Neural progenitor cell (in vitro differentiated cells): ENCODE measurements at places on chromosomes 16 and 17. TPM values are rescaled to one million over a fixed set of nuclear protein-coding genes. Genes with fewer than 3 reads are reported as not detected.
A peak's percentile ranks its signal among the peaks of the same experiment; 100 is the strongest.

Gene CXCL16
- total RNA-seq = 0.21 and 0.43 TPM in 2 replicates

Gene KRTAP17-1
- total RNA-seq = not detected in 2 replicates

Gene KRT28
- total RNA-seq = not detected in 2 replicates

Gene CYB561
- 4.2 and 7.7 TPM in 2 replicates for total RNA-seq

Gene NPIPB9
- total RNA-seq = 2.8 TPM in 1 of 2 replicates, not detected in the other

Gene CLDN7
- 0.32 and 1.3 TPM in 2 replicates for total RNA-seq

Gene NPIPB5
- 94.9 and 96.1 TPM in 2 replicates for total RNA-seq

Gene SECTM1
- 0.12 TPM in 1 of 2 replicates, not detected in the other for total RNA-seq

Gene SCN4A
- total RNA-seq = 1.8 and 4.2 TPM in 2 replicates

GRCh38 chr17:47636273-47637030 lies 13.3 kb upstream of the KPNB1 start:
- no peak overlapping the region for H3K27ac ChIP-seq
- H3K27me3 ChIP-seq = no peaks in the 10 kb centered on the region
- no peak overlapping the region for H3K4me3 ChIP-seq
- DNase-seq = no peak
- no peaks in the 10 kb centered on the region for H3K4me1 ChIP-seq

- peaks cover 18% of the 10 kb centered on the region for H3K4me1 ChIP-seq
- no peak overlapping the region for H3K4me3 ChIP-seq
Observed at GRCh38 chr17:39099663-39100286, 51.7 kb downstream of the PLXDC1 start.

- H3K27me3 ChIP-seq = peaks cover 3% of the 10 kb centered on the region
- H3K4me1 ChIP-seq = no peaks in the 10 kb centered on the region
- peak; percentile 89 for DNase-seq
Observed at GRCh38 chr17:44331249-44331760, 6.7 kb upstream of the SLC25A39 start.

DNA sequence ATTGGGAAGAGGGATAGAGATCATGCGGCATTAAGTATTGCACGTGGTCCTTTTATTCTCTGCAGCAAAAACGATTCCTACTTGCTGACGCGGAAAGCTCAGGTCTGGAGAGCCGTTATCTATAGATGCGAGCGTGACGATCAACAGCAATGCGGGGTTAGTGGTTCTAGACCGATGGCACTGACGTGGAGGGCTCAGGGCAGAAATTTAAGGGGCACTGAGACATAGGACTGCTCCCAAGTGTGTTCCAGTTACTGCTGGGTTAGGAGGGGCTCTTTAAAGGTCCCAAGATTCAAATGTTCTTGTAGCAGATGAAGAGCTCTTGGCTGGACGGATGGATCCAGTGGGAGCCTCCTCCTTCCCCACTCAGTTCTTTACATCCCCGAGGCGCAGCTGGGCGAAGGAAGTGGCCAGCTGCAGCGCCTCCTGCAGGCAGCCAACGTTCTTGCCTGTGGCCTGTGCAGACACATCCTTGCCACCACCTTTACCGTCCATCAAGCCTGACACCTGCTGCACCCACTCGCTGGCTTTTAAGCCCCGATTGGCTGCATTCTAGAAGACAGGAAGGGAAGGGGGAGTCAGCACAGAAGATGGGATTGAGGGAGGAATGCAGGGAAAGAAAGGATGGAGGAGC lies 732 bp upstream of the EXOSC6 start:
- no peaks in the 10 kb centered on the region for H3K36me3 ChIP-seq
- H3K27ac ChIP-seq = no peak overlapping the region
- H3K27me3 ChIP-seq = no peaks in the 10 kb centered on the region

DNA sequence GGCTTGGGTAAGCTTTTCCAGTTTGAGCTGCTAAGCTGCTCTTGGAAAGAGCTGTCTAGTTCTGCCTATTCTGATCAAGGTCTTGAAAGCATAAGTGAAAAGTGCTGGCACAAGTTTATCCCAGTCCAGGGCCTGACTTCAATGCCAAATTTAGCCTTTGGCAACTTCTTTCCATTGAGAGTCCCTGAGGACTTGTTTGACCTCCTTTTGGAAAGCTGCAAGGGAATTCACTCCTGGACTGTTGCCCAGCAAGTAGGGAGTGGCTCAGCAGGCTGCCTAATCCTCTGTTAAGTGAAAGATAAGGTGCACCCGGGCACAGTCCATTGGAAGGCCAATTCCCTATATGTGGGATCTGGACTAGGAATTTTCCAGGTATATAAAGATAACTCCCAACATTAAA lies 16.0 kb upstream of the TANC2 start:
- no peak for DNase-seq
- H3K4me1 ChIP-seq = no peaks in the 10 kb centered on the region
- H3K36me3 ChIP-seq = no peaks in the 10 kb centered on the region

DNA sequence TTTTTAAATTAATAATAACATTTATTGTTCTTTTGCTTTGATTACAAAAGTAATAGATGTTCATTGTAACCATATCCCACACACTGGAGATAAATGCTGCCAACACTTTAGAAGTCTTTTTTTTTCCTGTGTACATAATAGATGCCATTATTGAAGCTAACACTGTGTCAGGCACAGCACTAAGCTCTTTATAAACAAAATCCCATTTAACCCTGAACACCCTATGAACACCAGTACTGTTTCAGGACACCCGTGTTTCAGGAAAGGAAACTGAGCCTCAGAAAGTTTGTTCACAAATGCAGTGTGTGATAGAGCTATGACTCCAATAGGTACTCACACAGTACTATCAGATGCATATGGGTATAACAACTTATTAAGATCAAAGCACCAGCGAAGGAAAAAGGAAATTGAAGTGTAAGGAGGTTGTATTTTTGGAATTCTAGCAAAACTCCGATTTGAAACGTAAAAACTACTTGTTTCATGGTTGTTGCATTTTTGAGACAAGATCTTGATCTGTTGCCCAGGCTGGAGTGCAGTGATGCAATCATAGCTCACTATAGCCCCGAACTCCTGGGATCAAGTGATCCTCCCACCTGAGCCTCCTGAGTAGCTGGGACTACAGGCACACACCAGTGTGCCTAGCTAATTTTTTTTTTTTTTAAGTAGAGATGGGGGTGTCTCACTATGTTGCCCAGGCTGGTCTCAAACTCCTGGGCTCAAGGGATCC lies 2.0 kb upstream of the KIFC3 start:
- peaks cover 18% of the 10 kb centered on the region for H3K4me1 ChIP-seq
- H3K27ac ChIP-seq = no peak overlapping the region
- DNase-seq = no peak
- peaks cover 34% of the 10 kb centered on the region for H3K27me3 ChIP-seq
- H3K36me3 ChIP-seq = no peaks in the 10 kb centered on the region

GRCh38 chr16:6482696-6483468 lies 849.8 kb upstream of the RBFOX1 start:
- DNase-seq = no peak
- H3K4me1 ChIP-seq = peaks cover 13% of the 10 kb centered on the region
- peak overlapping the region; percentile 57 for H3K4me3 ChIP-seq

GRCh38 chr16:76639685-76640289 lies 362.6 kb downstream of the CNTNAP4 start:
- H3K36me3 ChIP-seq = no peaks in the 10 kb centered on the region
- H3K4me1 ChIP-seq = no peaks in the 10 kb centered on the region
- DNase-seq = peak; percentile 58
- no peak overlapping the region for H3K27ac ChIP-seq
